ENCODE measurements at places on chromosomes 1 and 21.

DNA sequence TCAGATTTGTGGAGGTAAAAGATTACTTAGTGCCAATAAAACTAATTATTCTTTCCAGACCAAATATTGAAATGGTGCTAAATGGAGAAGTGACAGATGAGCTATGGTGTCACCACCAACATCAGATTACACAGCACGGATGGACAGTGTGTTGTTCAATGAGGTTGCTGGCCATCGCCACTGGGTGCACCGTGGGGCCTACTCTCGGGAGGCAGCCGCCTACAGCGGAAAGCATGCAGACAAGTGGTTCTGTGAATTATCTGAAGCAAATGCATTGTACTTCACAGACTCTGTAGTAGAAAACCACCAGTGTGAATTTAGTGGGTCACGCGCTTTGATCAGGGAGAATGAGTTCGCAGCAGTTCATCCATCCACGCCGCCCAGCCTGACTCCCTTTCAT is 42.3 kb downstream of the GNG4 start:
- DNase-seq, result no peak

- peak; percentile 73 for DNase-seq
These were observed 11.6 kb upstream of the MAPKAPK2 start for GRCh38 chr1:206672844-206673758.

- DNase-seq, result no peak
These were observed 54.7 kb downstream of the B3GALT5 start for GRCh38 chr21:39667353-39667891.

DNA sequence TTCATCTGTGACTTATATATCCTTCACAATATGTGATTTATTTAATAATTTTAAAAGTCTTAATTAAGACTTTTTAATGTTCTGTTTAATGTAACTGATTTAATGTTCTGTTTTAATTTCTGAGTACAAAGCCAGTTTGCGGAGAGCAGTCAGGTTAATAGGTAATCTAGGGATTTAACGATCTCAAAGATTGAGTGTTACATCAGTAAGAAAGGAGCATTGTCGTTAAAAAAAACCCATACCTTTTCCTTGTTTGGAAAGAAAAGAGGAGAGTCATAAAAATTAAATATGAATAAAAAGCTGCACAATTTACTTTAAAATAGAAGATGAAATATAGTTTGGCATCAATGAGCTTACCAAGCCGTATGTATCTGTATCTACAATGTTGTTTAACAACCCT is 621.4 kb downstream of the KIF26B start:
- DNase-seq, result no peak

DNA sequence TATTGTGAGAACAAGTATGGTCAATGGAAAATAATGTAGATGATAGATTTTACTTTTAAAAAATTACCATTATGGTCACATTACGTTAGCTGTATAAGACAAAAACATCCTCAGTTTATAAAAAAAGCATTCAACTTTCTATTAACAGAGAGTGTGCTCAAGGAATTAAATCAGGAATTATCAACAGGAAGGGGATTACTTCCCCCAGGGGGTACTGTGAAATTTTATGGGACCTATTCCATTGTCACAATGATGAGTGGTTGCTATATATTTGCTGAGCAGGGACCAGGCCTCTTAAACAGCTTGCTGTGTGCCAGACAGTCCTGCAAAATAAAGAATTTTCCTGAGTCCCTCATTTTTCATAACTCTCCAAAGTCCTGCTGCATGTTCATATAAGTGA is 21.2 kb downstream of the JAM2 start:
- no peak for DNase-seq

- peak; percentile 77 for DNase-seq
These were observed 18.1 kb downstream of the GPR157 start for GRCh38 chr1:9110669-9111356.

DNA sequence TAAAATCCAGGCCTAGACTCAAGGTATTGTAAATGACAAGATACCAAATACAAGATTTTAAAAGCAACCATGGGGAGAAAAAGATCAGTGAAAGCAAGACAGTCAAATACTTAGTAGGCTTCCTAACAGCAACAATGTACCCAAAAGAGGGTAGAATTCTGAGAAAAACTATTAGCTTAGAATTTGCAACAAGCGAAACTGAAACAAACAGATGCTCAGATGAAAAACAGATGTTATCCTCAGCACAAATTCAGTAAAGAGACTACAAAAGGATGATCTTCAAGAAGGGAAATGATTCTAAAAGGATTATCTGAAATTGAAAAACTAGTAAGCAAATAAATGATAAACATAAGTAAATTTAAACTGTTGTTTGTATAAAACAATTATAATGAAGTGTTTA is 40.0 kb downstream of the PDC start:
- no peak for DNase-seq

DNA sequence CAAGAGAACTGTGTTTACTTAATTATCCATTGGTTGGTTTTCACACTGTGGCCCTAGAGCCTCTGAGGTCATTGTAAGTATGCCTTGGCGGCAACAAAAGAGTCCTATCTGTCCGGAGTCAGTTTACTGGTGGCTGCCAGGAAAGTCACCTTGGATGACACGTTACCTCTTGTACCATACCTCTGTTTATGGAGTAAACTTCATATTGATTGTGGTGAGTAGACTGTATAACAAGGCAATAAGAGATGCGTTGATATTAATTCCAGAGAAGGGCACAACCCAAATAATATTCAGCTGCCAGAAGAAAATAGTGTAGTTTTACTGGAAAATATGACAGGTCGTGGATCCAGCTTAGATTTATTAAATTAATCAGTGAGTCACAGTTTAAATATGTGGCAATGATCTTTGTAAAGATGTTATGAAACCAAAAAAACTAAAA is 20.4 kb upstream of the KIF14 start:
- no peak for DNase-seq

All from pons (tissue), 1 donor.